ENCODE measurements at places on chromosomes 5 and 9.
A peak's percentile ranks its signal among the peaks of the same experiment; 100 is the strongest.

- no peak for DNase-seq
Measured at GRCh38 chr5:169946743-169947295, 33.5 kb downstream of the INSYN2B start.

- DNase-seq, result peak; percentile 24
Measured at GRCh38 chr9:136665111-136665703, 2.5 kb downstream of the EGFL7 start.

GRCh38 chr5:63247651-63248050 is 669.0 kb downstream of the LRRC70 start:
- no peak for DNase-seq

GRCh38 chr9:95261890-95262289 is 55.6 kb downstream of the FANCC start:
- DNase-seq, result no peak

DNA sequence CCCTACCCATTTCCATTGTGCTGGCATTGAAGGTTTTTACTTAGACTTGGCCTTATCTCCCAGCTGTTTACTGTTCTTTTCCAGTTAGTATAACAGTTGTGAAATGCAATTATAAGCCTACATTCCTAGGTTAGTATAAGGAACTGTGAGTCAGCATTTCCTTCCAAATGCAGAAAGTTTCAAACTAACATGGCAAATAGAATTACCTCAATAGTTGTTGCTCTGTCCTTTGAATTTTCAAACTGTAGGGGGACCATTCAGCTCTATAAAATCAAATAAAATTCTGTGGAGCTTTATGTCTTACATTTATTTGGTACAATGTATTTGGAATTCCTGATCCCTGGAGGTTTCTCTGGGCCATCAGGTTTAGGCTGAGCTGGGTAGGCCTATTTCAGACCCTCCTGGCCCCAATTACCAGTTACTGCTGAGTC is 47.2 kb downstream of the ARHGEF28 start:
- DNase-seq, result no peak

- no peak for DNase-seq
Measured at GRCh38 chr5:141354900-141355469, at the start of gene PCDHGA4. Gene PCDHGA4, plus strand, starts transcription at chr5:141355021. Its CDS starts 87 bp downstream, at chr5:141355108.
